ENCODE measurements at places on chromosomes 12 and 14.

- no peak for DNase-seq
Measured at GRCh38 chr14:56979936-56980335, 169.7 kb upstream of the OTX2 start.

- no peak for DNase-seq
Measured at GRCh38 chr14:77024171-77024691, 4.3 kb downstream of the IRF2BPL start.

DNA sequence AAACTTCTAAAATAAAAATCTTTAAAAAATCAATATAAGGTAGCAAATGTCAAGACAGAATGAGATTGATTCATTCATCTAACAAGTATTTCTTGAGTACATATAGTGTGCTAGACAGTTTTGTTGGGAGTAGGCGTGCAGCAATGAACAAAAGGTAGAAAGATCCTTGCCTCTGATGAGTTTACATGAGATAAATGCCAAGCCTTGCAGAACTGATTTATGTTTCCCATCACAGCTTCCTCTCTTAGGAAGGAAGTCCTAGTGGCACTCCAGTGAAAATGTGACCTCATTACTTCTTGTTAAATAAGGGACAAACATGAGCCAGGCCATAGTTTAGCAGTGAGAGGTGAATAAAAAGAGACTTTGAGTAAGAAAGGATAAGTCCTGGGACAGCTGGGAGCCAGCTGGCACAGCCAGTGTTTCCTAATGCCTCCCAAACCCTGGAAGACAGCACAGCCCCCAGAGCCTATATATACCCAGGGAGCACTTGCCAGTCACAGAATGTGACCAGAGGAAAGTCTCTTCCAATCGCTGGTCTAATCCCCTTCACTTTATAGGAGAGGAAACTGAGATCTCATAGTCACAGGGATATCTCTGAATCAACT, 4.7 kb upstream of the COCH start:
- no peak for DNase-seq

GRCh38 chr12:65276916-65277530, 1.5 kb upstream of the MSRB3 start:
- no peak for DNase-seq

- no peak for DNase-seq
Measured at GRCh38 chr12:91964501-91964900, 181.1 kb downstream of the BTG1 start.

DNA sequence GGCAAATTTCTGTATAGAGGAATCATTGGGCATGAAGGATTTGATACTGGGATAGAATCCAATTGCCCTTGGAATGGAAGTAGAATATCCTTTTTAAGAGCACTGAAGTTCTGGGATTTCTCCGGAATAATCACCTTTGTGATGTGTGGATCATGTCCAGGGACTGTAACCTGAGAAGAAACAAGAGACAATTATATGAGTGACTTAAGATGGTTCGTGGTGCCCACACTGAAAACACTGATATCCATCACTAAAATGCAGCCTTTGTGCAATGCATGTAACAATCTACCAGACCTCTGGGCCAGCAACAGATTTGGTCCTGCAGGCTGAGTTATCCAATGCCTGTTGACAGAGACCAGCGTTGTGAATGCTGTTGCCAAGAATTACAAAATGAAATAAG, 48.5 kb downstream of the MDM2 start:
- DNase-seq, result no peak

- DNase-seq, result no peak
Measured at GRCh38 chr12:52907092-52907810, 2.4 kb upstream of the KRT8 start.

- no peak for DNase-seq
Measured at GRCh38 chr12:52521568-52522266, 1.5 kb upstream of the KRT5 start.

DNA sequence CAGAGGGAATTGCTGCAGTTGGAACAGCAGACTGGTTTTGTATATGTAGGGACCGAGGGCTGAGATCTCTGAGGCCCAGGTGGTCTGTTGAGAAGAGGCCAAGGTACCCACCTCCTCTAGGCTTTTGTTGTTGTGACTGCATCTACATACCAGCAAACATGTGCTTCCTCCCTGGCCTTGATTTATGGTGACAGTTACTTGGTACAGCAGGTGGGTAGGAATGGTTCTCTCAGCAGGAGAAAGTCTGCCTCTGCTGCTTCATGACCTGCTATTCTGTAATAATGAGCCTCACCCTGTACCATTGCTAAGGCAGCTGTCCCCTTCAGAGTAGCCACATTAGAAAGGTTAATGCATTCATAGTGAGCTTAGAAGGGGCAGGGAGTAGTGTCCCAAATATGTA, 196.7 kb upstream of the PELI2 start:
- no peak for DNase-seq

DNA sequence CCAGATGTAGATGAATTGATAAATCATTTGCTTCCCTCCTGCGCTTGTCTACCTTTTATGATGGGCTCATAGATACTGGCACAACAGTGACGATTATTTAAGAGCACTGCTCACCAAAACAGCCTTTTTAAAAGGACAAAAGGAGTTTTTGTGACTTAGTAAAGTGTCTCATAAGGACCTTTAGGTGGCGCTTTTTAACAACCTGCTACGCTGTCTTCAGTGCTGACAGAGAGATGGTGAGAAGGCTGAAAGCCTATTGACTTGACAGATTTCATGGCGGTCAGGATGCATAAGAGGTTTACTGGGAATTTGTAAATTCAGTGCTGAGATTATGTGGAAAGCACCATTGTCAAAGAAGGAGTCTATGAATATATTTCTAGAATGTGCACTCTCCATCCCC, 87.6 kb downstream of the SLC15A5 start:
- no peak for DNase-seq

DNA sequence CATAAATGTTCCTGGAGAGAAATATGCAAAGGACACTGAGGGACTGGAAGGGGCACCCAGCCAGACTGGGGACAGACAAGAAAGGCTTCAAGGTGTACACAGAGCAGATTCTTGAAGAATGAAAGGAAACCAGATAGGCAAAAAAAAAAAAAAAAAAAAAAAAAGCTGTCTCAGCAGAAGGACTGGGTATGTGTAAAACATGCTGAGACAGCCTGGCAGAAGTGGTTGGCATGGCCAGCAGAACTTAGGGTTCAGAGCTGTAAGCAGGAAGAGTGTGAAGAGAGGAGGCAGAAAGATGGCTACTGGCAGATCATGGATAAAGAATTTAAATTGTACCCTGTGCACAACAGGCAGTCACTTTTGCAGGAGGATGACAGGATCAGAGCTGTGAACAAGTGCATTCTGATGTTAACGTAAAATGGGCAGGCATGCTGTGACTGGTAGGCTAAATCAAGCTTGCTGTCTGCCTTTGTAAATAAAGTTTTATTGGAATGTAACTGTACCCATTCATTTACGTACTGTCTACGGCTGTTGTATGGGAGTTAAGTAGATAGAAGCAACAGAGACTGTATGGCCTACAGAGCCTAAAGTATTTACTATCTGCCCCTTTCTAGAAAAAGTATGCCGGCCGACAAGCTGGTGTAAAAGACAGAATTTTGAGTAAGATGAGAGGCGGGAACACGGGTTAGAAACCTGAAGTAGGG, 42.2 kb downstream of the UBR7 start:
- no peak for DNase-seq

- DNase-seq, result no peak
Measured at GRCh38 chr12:53755451-53755891, 3.7 kb upstream of the CISTR start.

- no peak for DNase-seq
Measured at GRCh38 chr14:75247286-75247922, 31.2 kb upstream of the FOS start.

GRCh38 chr14:105069871-105070759, 4.9 kb upstream of the GPR132 start:
- no peak for DNase-seq

DNA sequence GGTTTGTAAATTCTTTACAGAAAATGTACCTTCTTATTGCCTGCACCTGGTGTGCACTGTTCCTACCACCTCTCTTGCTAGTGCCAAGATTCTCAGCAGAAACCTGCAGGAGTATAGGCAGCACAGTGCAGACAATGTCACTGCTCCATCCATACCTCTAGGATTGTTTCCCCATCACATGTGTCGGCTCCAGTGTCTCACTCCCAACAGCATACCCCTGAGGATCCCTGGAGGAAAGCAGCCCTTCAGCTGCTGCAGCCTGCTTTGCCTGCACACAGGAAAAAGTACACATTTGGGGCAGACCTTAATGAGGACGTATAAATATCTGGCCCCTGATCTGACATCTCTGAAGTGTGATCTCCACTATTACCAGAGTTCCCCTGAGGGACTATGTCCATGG, 235.5 kb downstream of the MDGA2 start:
- no peak for DNase-seq

DNA sequence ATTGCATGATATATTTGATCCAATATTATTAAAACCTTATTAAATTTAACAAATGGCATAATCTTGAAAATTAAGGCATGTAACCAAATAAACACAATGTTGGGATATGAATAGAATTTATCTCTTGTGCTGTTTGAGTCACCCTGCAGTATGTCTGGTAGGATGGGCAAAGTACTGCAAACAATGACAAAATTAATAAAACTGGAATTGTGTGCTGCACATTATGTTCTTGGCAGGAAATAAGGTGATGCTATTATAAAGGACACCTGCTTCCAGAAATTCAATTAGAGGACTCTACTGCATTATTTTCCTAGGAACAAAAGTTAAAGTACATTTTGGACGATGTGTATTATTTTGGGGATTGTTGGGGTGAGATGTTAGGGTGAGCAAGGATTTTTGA, 132.7 kb downstream of the PPFIA2 start:
- DNase-seq, result no peak

DNA sequence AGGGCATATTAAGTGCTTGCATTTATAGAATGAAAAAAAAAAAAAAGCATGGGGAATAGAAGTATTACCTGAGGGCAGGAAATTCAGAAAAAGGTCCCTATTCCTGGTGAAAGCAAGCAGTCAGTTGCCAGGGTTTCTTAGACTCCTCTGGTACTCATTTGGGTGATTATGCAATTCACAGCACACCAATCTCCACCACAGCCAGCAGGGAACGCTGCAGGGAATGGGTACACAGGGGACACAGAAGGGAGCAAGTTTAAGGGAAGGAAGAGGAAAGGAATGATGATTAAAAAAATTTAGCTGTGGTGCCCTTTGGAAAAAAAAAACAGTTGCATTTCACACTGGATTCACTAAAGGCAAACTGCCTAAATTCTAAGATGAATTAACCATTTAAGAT, 14.2 kb downstream of the BLTP3B start:
- no peak for DNase-seq

GRCh38 chr14:92563765-92564285, 50.2 kb downstream of the RIN3 start:
- no peak for DNase-seq

- no peak for DNase-seq
Measured at GRCh38 chr14:61433169-61433568, 111.8 kb downstream of the PRKCH start.

DNA sequence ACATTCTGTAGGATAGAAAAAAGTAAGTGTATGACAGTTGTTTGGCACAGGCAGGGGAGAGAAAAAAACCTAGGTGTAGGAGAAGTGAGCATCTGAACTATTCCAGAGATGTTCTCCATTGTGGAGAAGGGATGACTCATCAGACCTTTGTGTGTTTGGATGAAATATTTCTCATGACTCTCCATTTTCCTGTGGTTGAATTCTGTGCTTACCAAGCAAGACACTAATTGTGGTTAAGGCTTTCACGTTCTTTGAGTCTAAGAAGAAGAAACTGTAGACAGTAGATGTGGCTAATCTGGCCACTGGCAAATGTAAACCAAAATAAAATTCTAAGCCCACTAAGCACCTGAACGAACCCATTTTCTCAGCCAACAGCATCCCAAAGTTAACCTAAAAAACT, 107.9 kb upstream of the GZMB start:
- no peak for DNase-seq

DNA sequence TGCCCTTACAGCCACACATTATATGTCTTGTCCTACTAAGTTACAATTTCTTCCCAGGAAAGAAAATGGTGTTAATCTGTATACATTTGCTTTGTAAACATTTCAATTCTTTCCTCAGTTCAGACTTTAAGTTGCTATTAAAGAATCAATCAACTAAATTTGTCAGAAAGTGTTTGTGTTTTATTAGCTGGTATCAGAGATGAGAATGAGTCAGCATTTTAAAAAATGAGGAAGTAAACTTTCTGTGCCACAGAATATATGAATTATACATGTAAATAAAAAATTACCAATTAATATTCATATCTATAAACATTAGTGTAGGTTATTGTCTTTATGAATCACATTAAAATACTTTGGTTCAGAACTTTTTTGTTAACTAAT, 82.0 kb downstream of the LMO3 start:
- no peak for DNase-seq

- DNase-seq, result no peak
Measured at GRCh38 chr14:73717711-73718417, 3.7 kb upstream of the PNMA1 start.

GRCh38 chr12:67969134-67969802, 20.0 kb upstream of the IFNG-AS1 start:
- no peak for DNase-seq

- DNase-seq, result no peak
Measured at GRCh38 chr14:21201732-21202462, 46.0 kb upstream of the OR5AU1 start.

GRCh38 chr14:72892879-72893635, 844 bp downstream of the DPF3 start:
- no peak for DNase-seq

DNA sequence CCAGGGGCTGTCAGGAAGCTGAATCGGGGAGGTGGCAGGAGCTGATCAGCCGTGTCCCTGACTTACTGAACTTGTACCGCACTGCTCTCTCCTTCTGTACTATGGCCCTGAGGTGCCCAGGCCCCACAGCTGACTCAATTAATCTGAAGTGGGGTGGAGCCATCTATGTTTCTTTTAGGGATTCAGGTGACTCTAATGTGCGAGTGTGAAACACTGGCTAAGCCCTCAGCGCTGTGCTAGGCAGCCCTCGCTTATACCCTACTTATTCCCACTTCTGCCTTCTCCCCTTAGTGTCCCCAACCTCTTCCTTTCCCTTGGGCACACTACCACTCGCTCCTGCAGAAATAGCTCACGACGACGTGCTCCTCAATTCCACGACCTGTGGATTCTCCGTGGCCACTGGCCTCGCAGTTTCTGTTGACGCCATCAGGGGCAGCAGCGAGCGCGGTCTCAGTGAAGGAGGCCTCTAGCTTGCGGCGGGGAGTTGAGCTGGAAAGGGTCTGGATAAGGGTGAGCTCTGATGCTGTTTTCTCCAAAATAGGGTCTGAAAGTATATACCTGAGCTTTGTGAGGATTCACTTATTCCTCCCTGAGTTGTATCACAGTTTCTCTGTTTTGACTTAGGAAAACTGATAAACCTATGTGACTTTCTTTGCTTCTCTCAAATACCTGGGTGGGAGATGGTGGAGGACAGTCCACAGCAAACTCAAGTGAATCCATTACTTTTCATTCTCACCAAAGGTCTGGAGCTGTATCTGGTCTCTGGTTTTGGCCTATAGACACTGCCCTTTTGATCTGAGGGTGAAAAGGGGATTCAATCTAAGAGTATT, 167.6 kb downstream of the SLC41A2 start:
- DNase-seq, result peak; percentile 9

DNA sequence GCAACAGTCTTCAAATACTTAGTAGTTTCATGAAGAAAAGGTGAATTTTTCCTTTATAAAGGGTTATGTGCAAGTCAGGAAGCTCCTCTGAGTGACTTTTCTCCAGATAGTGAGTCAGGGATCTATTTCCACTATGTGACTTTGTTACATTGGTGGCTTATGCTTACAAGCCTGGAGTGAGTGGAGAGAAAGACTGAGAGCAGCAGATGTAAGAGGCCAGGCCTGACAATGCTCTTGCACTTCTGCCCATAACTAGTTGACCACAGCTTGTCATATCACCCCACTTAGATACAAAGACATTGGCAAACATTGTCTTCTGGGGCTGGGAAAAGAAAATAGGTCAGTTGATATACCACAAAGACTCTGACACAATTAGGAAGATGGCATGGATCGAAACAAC, 236.5 kb downstream of the PDZRN4 start:
- no peak for DNase-seq
